Progenitor cell of endocrine pancreas (in vitro differentiated cells): ENCODE measurements at places on chromosomes 4 and X. TPM values are rescaled to one million over a fixed set of nuclear protein-coding genes. Genes with fewer than 3 reads are reported as not detected.

- no peaks in the 10 kb centered on the region for H3K4me1 ChIP-seq
- no peaks in the 10 kb centered on the region for H3K36me3 ChIP-seq
- H3K4me3 ChIP-seq = no peak overlapping the region
- no peak overlapping the region for H3K27ac ChIP-seq
- H3K27me3 ChIP-seq = no peaks in the 10 kb centered on the region
Observed at GRCh38 chr4:29153642-29154041, 1566.5 kb upstream of the PCDH7 start.

GRCh38 chr4:98113012-98113411 is 30.3 kb downstream of the STPG2 start:
- no peak overlapping the region for H3K4me3 ChIP-seq
- no peak overlapping the region for H3K27ac ChIP-seq
- H3K36me3 ChIP-seq = no peaks in the 10 kb centered on the region
- no peaks in the 10 kb centered on the region for H3K27me3 ChIP-seq
- DNase-seq = no peak

DNA sequence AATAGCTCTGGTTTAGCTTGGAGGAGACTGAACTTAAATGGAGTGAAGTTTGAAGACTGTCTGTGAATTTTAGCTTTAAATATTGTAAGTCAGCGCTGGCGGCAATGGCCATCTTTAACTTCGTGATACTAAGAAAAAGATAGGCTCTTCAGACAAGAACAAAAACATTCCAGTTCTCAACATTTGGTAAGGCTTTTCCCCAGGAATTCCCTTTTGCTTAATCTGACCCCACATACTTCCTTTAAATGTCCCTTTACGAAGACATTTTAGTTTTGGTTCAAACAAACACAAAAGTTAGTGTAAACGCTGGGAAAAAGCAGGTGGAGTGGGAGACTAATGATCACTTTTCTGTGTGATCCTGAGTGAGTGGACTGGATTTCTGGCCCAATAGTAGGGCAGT is 106.2 kb downstream of the MAML3 start:
- peak overlapping the region; percentile 66 for H3K27ac ChIP-seq
- peaks cover 46% of the 10 kb centered on the region for H3K4me1 ChIP-seq
- H3K27me3 ChIP-seq = no peaks in the 10 kb centered on the region
- DNase-seq = no peak
- no peaks in the 10 kb centered on the region for H3K36me3 ChIP-seq
- H3K4me3 ChIP-seq = peak overlapping the region; percentile 3

Gene SMARCA1
- 183 TPM in 2 replicates for total RNA-seq

Gene FRMD7
- not detected in 2 replicates for total RNA-seq
